Epithelial cell of prostate (primary cell): ENCODE measurements at places on chromosomes 4 and X.

GRCh38 chr4:137067735-137068134, 464.6 kb downstream of the PCDH18 start:
- no peak for DNase-seq

DNA sequence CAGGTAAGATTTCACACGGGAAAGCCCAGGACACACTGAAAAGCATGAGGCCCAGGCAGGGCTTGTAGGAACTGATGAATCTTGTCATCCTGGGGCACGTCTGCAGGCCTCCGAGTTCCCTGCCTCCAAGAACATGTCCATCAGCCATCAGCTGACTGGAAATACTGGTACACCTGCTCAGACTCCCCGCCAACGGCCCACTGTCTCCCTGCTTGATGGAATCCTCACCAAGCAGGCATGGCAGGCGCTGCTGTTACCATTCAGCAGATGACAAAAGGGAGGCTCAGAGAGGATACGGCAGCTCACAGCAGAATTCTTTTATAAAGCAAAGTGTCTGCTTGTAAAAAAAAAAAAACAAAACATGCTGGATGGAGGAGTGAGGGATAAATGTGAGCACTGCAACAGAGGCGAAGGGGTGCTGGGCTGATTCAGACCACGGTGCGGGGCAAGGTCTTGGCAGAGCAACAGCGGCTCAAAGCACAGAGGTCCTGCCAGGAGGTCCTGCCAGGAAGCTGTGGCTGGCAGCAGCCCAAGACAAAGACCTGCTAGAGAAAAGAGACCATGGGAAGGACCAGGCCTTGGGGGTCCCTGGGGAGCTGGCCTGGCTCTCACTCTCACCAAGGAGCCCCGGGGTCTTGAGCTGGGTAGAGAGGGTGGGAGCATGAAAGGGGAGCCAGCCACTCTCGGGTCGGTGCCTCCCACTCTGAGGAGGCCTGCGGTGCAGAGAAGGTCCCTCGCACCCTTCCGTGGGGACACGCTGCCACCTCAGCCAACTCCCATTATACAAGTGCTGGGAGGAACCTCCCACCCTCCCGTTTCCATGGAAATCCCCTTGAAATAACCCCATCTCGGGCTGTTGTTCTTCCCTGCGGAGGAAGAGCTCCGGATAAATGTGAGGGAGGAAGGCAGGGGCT, 25.6 kb downstream of the PPP2R2C start:
- DNase-seq, result no peak

GRCh38 chr4:80393246-80393969, 57.9 kb downstream of the CFAP299 start:
- peak; percentile 49 for DNase-seq

- no peak for DNase-seq
Observed at GRCh38 chr4:21209860-21210259, 509.6 kb downstream of the PACRGL start.

DNA sequence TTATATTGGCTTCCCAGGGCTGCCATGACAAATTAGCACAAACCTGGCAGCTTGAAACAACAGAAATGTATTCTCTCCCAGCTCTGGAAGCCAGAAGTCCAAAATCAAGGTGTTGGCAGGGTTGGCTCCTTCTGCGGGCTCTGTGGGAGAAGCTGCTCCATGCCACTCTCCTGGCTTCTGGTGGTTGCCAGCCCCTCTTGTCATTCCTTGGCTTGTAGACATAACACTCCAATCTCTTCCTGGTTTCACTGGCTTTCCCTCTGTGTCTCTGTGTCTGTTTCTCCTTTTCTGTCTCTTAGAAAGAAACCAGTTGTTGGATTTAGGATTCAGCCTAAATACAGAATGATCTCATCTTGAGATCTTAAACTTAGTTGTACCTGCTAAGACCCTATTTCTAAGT, 85.5 kb downstream of the USP46 start:
- no peak for DNase-seq

DNA sequence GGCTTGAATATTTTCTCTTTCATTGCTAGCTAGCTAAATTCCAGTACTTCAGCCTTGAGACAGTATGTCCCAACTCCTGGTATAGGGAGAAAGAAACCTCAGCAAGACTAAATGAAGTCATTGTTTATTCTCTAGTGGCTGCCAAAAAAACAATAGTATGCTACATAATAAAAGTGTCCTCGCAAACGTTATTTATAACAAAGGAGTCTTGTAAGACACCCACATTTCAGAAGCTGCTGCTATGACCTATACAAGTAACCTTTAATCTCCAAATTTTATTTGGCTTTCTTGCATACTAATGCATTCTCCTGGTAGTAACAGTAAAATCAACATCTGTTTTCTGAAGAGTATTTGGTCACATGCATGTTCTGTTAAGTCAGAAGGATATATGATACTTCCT, 28.8 kb downstream of the NEK1 start:
- DNase-seq, result no peak

GRCh38 chr4:187903700-187904099, 91.9 kb upstream of the ZFP42 start:
- DNase-seq, result no peak

- peak; percentile 64 for DNase-seq
Observed at GRCh38 chr4:82372517-82373485, 990 bp downstream of the HNRNPD start.

- no peak for DNase-seq
Observed at GRCh38 chrX:137568741-137569469, 3.0 kb downstream of the ZIC3 start.

GRCh38 chr4:14452764-14453163, 549.5 kb upstream of the CPEB2 start:
- DNase-seq, result no peak

- DNase-seq, result no peak
Observed at GRCh38 chrX:154312116-154312515, 16.5 kb downstream of the TKTL1 start.

DNA sequence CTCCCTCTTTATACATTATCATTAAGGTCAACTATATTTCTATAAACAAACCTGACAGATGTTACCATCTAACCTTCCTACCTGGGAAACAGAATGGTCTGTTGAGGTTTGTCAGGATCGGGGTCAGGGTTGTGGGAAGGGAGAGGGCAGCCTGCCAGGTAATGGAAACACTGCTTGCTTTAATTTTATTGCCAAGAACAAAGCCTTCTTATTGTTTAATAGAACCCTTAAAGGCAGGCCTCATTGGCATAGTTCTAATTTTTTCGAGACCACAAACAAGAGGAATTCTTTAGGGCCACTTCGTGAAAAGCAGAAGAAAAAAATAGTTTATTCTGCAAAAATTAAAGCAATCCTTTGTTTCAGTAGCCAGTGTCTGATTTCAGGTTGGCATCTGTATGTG, 113.2 kb downstream of the MID1 start:
- no peak for DNase-seq

DNA sequence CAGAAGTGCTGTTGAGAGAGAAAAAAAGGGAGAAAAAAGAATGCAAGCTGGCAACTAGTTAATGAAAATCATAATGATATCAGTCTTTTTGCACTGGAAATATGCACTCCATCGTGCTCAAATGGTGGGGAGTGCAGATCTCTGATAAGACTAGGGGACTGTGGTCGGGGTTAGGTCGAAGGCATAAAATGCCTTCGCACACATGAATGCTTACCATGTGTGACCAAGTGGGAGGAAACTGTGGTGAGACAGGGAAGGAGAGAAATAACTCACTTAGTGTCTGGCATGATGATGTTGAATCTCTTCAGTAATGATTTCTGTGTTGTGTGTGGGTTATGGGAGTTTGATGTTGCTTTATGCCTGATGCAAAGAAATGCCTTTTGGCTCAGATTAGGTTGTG, 358.9 kb downstream of the FBXO8 start:
- no peak for DNase-seq

DNA sequence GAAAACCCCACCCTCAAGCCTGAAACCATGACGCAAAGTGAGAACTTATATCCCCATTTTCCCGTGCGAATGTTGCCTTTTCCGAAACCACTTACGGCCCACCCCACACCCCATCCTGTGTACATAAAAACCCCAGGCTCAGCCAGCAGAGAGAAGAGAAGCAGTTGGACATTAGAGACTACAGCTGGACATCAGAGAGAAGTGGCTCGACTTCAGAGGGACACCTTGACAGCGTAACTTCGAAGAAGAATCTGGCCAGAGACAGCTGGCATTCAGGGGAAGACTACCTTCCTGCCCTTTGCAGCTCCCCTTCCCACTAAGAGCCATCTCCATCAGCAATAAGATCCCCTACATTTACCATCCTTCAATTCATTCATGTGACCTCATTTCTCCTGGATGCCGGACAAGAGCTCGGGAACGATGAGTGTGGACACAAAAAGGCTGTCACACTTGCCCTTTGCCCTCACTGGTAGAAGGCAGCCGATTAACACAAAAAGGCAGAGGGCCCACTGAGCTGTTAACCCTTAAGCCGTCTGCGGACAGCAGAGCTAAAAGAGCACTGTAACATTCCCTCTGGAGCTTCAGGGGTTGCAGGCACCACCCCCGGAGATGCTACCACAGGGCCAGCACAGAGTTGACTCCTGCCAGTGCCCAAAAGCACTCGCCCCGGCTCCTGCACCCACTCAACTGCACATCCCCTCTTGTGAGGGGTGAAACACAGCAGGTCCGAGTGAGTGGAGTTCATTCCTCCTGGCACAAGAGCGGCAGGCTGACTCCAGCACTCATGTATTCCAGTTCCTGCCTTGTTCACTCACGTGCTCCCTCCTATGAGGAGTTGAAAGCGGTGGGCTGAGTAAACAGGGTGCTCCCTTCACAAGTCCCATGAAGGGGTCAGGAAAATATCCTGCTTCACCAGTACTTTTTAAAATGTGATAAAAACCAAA, 7.5 kb downstream of the CHM start:
- no peak for DNase-seq

DNA sequence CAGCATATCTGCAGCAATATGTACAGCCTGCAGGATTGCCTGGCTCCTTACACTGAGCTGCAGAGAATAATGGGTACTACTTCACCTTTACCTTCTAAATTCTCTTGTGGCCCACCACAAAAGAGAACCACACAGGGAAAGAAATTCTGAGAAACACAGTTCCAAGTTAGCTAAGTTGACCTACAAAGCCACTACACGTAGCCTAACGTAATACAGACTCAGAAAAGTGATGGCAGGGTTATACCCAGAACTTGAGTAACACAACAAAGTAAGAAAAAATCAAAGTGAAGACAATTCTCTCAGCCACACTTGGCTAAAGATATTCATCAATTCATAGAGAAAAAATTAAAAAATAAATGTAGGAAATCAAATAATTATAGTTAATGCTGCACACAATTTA, 26.4 kb upstream of the SRPX start:
- no peak for DNase-seq
